ENCODE measurements at places on chromosomes 4 and X.

DNA sequence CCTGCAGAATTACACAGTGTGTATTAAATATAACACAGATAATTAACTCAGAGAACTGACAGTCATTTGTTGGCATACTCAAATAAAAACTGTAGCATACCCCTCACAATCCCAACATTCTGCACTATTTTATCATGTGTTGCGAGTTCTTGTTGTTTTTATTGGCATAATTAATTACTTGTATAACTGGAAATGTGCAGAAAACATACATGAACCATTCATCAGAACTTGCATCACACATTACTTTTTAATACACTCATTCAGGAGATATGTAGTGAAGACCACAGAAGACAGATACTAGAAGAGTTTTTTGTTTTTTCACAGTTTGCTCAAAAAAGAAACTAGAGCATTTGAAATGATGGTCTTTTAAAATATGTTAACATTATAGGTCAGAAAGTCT, 74.6 kb upstream of the NEIL3 start:
- DNase-seq: no peak

DNA sequence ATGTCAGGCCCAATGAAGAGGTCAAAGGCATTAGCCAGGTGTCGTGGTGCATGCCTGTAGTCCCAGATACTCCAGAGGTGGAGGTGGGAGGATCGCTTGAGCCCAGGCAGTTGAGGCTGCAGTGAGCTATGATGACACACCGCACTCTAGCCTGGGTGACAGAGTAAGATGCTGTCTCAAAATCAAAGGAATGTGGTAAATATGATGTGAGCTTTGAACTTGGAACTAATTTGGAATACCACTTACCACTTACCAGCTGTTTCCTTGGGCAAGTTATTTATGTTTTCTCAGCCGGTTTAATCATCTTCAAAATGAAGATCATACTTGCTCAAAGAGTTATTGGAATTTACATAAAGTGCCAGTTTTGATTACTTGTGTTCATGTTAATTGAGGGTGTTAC, 23.8 kb upstream of the SEPSECS start:
- DNase-seq: no peak

DNA sequence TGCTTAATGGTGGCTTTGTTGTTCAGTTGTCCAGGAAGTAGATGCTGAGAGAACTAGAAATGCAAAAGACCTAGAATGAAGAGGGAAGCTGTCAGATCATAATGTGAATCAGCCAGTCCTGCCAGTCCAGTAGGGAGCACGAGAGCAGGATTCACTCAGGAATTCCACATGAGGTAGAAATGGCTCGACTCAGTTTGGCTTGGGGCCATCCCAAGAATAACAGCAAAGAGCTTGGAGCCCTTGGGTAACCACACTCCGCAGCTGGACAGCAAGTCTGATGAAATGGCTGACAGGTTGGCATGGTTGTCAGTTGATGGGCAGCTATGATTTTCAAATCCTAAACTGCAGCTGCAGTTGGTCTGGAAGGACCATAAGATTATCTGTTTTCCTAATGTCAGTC, 44.5 kb upstream of the WDR1 start:
- DNase-seq: no peak

DNA sequence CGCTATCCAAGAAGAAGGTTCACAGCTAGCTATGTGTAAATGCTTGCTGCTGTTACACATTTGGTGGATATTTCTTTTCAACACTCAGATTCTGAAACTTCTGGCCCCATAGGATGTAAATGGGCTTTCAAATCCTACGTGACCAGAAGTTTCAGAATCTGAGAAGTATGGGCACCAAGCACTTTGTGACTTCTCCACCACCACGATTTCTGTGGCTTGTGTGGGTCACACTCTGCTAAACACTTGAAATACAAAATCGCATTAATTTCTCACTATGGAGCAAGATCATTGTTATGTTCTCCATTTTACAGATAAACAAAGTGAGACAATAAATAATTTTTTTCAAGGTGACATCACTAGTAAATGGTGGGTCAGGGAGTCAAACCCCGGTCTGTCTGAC, 259.4 kb upstream of the JADE1 start:
- DNase-seq: no peak

DNA sequence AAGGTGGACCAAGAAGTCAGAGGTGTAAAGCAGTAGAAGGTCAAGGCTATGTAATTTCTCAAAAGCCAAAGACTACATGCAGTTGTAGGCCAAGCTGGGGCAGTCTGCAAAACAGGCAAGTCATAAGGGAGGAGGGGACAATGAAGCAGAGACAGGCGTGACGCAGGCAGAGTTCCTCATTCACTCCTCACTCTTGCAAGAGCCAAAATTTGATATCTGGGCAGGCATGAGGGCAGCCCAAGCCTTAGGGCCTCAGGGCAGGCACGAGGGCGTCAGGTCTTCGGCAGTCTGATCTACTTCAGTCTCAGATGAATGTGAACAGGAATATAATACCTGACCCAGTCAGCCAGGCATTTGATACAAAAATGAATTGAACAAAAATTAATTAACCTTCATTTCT, 86.4 kb upstream of the AGA start:
- no peak for DNase-seq

- no peak for DNase-seq
Measured at GRCh38 chr4:41161355-41161754, 53.0 kb downstream of the APBB2 start.

GRCh38 chrX:148915474-148915873, 415.1 kb downstream of the AFF2 start:
- no peak for DNase-seq

GRCh38 chr4:150010525-150011126, 67.6 kb upstream of the DCLK2 start:
- DNase-seq: peak; percentile 59

- DNase-seq: no peak
Measured at GRCh38 chr4:91113130-91113706, 986.0 kb downstream of the CCSER1 start.
